ENCODE measurements at places on chromosomes 6 and 20.

DNA sequence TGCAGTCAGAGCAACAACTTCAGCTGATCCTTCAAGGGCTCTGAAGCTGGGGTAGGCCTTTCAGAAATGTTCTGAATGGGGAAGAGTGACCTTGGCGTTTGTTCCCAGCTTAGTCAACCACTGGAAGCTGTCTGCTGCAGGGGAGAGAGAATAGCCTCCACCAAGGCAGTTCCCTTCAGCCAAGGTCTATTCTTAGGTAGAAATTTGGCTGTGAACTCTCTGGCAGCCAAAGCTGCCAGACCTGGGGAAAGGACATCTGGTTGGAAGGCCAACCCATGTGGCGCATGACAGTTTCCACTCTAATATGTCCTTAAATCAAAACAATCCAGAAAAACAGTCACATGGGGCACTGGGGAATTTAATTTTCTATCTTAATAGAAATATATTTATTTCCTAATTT lies 60.1 kb downstream of the FBXO5 start:
- DNase-seq, result no peak

GRCh38 chr20:19920381-19921138 lies 96.6 kb upstream of the NAA20 start:
- no peak for DNase-seq

DNA sequence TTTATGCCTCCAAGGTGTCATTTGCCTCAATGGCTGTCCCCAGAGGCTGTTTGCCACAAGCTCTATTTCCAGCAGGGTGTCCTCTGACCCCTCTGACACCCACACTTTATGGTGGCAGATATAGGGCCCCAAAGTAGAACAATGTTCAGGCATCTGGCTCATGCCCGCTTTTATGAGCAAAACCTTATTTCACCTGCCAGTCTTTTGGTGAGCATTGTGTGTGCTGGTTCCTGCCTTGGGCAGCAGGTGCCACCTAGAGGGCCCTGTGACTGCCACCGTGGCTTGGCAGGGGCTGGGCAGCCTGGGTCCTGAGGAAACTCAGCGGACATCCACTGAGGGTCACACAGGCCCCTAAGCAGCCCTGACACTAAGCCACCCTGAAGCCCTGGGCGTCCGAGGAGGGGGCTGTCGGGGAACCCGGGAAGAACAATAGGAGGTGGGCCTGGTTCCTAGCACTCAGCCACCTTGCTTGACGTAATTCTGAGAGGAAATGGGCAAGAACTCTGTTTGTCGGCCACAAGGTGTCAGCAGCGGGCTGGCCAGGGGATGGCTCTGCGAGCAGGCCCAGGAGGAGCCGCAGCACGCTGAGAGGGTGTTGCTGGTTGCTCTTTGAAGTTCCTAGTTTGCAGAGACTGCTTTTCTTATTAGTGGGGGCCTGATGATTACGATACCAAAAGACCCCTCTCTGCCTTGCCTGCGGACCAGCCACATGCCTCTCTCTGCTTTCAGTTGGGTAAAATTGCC lies 148.9 kb downstream of the SCML4 start:
- peak; percentile 50 for DNase-seq

GRCh38 chr6:41640426-41640825 lies 2.2 kb downstream of the MDFI start:
- DNase-seq, result no peak

DNA sequence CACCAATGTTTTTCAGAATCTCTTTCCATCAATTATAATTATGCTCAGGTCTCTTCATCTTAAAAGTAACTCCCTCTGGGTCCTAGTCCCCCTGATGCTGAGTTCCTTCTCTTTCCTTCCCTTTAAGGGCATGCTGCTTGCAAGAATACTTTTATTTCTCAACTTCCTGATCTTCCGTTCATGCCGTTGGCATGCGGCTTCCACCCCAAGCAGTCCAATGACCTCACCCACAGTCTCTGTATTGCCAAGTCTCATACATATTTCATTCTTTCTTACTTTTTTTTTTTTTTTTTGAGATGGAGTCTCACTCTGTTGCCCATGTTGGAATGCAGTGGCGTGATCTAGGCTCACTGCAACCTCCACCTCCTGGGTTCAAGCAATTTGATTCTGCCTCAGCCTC lies 83.5 kb downstream of the NDUFAF5 start:
- DNase-seq, result no peak

DNA sequence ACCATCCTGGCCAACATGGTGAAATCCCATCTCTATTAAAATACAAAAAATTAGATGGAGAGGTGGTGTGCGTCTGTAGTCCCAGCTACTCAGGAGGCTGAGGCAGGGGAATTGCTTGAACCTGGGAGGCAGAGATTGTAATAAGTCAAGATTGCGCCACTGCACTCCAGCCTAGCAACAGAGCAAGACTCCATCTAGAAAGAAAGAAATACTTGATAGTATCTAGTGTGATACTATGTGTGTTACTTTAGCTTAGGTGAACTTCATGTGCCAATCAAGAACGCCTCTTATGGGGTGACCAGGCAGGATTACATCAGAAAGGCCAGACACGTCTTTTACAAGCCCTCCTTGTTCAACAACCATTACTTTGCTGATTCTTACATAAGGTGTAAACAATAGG lies 107.1 kb downstream of the TMEM170B start:
- DNase-seq, result no peak

- DNase-seq, result no peak
Measured at GRCh38 chr6:10721850-10722569, 860 bp upstream of the TMEM14C start.

GRCh38 chr6:148035806-148036390 lies 306.7 kb upstream of the SASH1 start:
- DNase-seq, result no peak

DNA sequence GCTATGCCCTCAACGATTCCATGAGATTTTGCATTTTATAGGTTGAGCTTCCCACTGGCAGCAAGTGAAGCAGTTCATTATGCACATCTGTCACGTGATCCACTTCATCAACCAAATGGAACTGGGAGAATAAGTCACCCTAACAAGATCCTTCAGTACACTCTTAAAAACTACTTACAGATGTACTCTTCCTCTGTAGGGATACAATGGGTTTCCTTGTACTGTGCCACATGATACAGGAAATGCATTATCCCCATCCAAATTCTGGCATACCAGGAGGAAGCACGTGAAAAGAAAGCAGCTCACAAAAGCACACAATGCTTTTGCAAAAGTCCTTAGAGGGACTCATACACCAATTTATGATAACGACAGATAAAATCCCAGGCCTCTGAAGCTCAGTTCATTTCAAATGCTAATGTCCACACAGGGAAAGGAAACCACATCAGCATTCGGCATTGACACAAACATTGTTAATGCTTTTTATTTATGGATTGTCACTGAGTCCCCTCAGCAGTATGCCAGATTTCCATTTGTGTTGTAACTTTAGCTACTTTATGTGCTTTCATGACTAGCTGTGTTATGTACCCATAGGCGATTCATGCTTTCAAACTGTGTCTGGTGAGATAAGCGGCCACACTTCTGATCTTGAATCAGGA lies 58.1 kb upstream of the REV3L start:
- DNase-seq, result peak; percentile 100

GRCh38 chr6:41509580-41509979 lies 36.6 kb upstream of the FOXP4 start:
- no peak for DNase-seq

- DNase-seq, result no peak
Measured at GRCh38 chr6:52138284-52138683, 47.9 kb upstream of the IL17A start.

DNA sequence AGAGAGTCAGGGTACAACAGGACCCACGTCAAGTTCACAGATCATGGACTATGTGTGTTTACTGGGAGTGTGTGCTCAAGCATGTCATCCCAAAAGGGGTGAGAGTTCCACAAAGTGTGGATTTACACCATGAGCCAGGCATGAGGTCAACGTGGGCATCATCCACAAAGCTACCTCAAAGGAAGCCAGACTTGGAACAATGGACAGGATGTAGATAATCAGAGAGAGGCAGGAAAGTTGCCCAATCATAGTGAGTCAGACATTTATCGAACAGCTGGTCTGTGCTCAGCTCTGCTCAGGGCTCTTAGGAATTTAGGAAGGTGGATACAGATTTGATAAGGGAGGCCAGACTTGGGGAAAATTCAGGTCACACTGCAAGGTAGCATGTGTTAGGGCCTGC lies 317.2 kb upstream of the CDYL start:
- DNase-seq, result no peak

DNA sequence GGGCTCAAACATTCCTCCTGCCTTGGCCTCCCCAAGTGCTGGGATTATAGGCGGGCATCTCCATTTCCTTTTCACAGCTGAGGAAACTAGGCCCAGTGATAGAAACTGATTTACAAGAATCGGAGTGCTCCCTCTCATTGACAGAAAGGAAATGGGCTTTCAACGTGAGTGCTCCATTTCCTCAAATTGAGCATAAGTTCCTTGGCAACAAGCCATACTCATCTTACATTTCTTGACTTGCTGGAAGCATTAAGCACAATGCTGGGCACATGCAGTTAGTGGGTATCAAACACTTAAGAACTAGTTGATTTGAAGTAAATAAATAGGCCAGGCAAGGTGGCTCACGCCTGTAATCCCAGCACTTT lies 54.7 kb downstream of the FGD2 start:
- DNase-seq, result no peak

DNA sequence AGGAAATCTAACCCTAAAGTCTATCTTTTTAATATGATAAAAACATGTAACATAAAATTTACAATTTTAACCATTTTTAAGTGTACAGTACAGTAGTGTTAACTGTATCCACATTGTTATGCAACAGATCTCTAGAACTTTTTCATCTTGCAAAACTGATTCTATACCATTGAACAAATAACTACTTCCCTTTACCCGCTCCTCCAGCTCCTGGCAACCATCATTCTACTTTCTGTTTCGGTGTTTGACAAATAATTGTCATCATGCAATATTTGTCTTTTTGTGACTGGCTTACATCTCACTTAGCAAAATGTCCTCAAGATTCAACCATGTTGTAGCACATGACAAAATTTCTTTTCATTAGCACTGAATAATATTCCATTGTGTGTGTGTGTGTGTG lies 203.2 kb downstream of the SIM1 start:
- DNase-seq, result no peak

DNA sequence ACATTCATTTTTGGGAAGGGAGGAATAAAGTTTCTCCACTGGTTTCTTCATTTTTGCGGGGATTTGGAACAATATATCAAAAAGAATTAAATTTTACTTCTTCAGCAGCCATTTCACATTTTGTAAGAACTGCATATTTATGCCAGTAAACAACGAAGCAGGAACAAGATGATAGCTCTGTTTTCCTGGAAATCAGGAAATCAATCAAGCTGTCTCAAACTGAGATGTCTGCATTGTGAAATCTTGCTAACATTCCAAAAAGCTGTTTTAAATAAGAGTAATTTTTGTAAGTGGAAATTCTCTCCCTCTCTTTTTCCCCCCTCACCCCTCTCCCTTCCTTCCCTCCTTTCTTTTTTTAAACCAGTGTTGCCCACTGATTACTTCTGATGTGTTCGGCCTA lies 20.0 kb downstream of the MAPK13 start:
- DNase-seq, result no peak

GRCh38 chr6:44489910-44490604 lies 102.6 kb downstream of the CDC5L start:
- DNase-seq, result no peak

DNA sequence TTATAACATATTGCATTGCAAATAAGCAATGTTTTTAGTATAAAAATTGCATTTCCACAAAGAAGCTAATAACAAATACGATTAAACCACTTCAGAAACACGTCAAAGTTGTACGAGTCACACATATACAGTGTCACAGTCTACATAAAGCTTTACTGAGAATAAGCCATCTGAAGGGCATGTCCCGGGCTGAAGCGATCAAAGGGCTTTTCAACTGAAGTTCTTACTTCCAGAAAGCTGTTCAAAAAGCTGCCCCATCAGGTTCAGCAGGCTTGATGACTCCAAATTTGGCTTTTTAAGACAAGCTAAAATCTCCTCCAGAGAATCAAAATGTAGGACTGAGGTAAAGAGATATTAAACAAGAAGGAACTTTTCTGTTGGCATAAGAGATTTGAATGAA lies 37.5 kb upstream of the HAO1 start:
- no peak for DNase-seq

- DNase-seq, result no peak
Measured at GRCh38 chr6:161168281-161168891, 105.5 kb downstream of the AGPAT4 start.

DNA sequence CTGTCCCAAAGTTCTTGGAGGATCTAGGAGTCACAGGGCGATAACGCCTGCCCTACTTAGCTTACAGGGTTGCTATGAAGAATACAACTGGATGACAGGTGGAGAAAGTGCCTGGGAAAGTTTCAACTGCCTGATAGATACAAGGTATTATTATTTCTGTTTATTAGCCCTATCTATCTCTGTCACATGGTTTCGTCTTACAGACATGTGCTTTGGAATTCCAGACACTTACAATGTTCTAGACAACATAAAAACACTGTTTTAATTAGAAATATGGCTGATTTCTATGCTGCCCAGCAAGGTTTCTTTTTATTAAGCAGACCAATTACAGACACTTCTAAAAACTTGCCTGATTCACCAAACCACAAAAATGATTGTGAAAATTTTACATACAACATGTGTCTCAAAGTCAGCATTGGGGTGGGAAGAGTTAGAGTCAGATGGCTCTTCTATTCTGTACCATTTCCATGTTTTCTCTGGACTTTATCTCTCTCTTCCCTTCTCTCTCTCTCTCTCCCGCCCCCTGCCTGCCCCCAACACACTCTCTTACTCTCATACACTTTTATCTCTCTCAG lies 50.0 kb downstream of the GJA10 start:
- no peak for DNase-seq

GRCh38 chr6:75331151-75331550 lies 46.6 kb upstream of the TMEM30A start:
- no peak for DNase-seq

DNA sequence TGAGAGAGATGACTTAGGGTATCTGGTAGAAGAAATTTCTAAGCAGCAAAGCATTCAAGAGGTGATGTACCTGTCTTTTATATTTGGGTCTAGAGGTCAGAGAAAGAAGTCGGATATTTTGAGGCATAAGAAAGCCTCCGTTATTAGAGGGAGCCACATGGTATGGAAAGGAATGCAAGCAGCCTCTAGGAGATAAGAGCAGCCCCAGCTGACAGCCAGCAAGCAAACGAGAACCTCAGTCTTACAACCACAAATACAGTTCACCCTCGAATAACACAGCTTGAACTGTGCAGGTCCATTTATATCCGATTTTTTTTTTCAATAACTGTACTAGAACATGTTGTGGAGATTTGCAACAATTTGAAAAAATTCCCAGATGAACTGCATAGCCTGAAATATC lies 190.7 kb upstream of the VGLL2 start:
- DNase-seq, result no peak

DNA sequence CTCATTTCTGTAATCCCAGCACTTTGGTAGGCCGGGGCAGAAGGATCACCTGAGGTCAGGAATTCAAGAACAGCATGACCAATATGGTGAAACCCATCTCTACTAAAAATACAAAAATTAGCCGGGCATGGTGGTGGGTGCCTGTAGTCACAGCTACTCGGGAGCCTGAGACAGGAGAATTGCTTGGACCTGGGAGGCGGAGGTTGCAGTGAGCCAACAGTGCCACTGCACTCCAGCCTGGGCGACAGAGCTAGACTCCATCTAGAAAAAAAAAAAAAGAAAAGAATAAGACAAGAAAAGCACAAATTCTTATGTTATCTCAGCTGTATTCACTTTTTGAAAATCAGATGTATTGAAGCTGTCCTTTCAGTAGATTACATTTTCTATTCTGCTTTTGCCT lies 289.4 kb downstream of the GRIK2 start:
- no peak for DNase-seq
